ENCODE measurements at places on chromosomes 6 and 20. TPM values are rescaled to one million over a fixed set of nuclear protein-coding genes. Genes with fewer than 3 reads are reported as not detected.

GHRH gene
- not detected for total RNA-seq

DNA sequence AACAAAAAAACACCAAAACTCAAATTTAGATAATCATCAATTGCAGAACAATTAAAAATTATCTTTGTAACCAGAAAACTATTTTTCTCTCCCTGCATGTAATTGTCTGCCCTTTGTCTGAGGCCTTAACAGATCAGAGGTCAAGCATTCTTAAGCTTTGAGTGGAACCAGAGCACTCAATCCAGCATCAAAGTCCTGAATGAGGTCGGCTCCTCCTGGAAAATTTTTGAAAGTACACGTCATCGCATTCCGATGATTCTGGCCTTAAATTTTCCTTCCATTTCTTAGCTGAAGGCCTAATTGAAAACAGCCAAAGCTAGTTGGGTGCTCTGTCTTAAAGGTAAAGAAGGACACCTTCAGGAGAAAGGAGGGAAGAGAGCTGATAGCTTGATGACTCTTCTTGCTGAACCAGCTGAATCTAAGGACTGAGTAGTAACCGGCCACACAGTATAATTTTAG, 510.2 kb upstream of the SULF2 start:
- H3K27me3 ChIP-seq: peaks cover 4% of the 10 kb centered on the region
- no peak for DNase-seq
- no peaks in the 10 kb centered on the region for H3K4me1 ChIP-seq
- no peak overlapping the region for H3K4me3 ChIP-seq
- H3K27ac ChIP-seq: no peak overlapping the region

DNA sequence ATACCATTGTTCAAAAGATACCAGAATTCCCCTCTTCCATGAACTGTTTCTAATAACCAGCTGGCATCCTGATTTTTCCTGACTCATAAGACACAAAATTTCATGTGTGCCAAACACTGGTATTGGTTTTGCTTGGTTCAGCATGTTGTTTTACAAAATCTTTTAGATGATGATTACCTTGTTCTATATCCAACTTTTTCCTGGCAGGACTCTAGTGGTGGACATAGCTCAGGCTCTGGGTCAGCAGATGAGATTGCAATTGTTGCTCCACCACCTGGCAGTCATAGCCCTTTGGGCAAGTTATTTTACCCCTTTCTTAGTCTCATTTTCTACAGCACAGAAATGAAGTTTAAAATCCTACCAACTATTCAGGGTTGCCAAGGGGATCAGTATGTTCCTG, 6.2 kb downstream of the TRIM38 start:
- no peak overlapping the region for H3K4me3 ChIP-seq
- peaks cover 61% of the 10 kb centered on the region for H3K4me1 ChIP-seq
- H3K27ac ChIP-seq: peak overlapping the region; percentile 36

DNA sequence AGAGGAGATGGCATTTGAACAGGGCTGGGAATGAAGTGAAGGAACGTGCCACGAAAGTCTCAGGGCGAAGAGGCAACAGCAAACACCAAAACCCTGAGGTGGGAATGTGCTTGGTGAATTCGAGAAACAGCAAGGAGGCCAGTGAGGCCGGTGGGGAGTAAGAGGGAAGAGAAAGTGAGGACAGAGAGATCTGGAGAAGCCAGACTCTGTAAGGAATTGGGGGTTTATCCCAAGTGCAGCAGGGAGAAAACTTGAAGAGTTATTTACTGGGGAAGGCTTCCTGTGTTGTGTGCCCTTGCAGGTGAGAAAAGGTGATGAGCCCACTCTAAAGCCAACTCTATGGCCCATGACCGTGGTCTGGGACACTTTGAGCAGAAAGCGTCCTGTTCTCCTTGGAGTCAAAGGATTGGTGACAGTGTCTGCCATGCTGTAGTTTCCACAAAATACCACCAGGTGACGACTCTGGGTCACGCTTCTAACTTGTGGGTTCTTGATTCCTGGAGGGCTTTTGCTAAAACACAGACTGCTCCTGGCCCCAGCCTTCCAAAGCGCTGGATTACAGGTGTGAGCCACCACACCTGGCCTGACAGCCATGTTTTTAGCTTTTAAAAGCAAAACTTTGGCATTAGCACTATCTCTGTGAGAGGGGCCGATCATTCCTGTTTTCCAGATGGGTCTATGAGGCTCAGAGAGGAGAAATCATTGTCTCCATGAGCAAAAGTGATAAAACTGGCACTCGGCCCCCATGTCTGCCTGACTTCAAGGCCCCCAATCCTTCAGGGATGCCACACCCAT, 18.0 kb upstream of the CSNK2A1 start:
- H3K27me3 ChIP-seq: peaks cover 5% of the 10 kb centered on the region
- no peak overlapping the region for H3K27ac ChIP-seq
- H3K4me3 ChIP-seq: no peak overlapping the region
- H3K36me3 ChIP-seq: no peaks in the 10 kb centered on the region
- DNase-seq: peak; percentile 74
- no peaks in the 10 kb centered on the region for H3K4me1 ChIP-seq

SLC44A4 gene
- total RNA-seq: not detected

- peaks cover 1% of the 10 kb centered on the region for H3K27me3 ChIP-seq
- no peak overlapping the region for H3K27ac ChIP-seq
- no peak for DNase-seq
- H3K36me3 ChIP-seq: no peaks in the 10 kb centered on the region
- no peaks in the 10 kb centered on the region for H3K4me1 ChIP-seq
- no peak overlapping the region for H3K4me3 ChIP-seq
Measured at GRCh38 chr6:116866281-116866871, 10.7 kb upstream of the RFX6 start.

GRCh38 chr6:147869201-147869600, 360.7 kb downstream of the SAMD5 start:
- H3K27me3 ChIP-seq: peaks cover 2% of the 10 kb centered on the region
- no peak for DNase-seq
- H3K27ac ChIP-seq: no peak overlapping the region
- no peak overlapping the region for H3K4me3 ChIP-seq

GRCh38 chr6:18359237-18359885, 27.8 kb upstream of the RNF144B start:
- peaks cover 15% of the 10 kb centered on the region for H3K27me3 ChIP-seq
- no peak for DNase-seq
- no peaks in the 10 kb centered on the region for H3K4me1 ChIP-seq
- H3K4me3 ChIP-seq: no peak overlapping the region
- no peak overlapping the region for H3K27ac ChIP-seq

AKAP12 gene
- 3.2 TPM for total RNA-seq

DNA sequence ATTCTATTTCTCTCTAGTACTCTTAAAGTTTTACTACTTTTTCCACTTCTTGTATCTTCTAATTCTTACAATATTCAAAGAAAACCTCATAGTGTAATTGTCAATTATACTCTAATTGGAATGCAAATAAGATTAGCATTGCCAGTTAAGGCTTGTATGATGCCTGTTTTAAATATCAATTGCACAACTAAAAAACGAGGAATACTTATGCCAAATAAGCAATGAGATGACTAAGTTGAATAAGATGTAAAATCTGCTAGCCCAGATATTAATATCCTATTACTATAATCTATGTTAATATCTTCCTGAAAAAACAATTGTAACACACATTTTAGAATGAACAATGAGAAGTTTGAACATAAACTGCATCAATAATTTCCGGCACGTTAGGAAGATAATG, 13.3 kb upstream of the AKAP7 start:
- H3K4me3 ChIP-seq: no peak overlapping the region
- no peak for DNase-seq
- H3K27ac ChIP-seq: no peak overlapping the region

GRCh38 chr6:38172739-38173410, 353.3 kb downstream of the ZFAND3 start:
- H3K36me3 ChIP-seq: no peaks in the 10 kb centered on the region
- H3K4me1 ChIP-seq: no peaks in the 10 kb centered on the region
- no peaks in the 10 kb centered on the region for H3K27me3 ChIP-seq
- no peak overlapping the region for H3K27ac ChIP-seq

GLP1R gene
- total RNA-seq: 0.81 TPM

GRCh38 chr6:10901770-10902169, 14.9 kb downstream of the SYCP2L start:
- no peak overlapping the region for H3K4me3 ChIP-seq
- no peaks in the 10 kb centered on the region for H3K4me1 ChIP-seq
- peaks cover 2% of the 10 kb centered on the region for H3K27me3 ChIP-seq
- no peaks in the 10 kb centered on the region for H3K36me3 ChIP-seq
- no peak overlapping the region for H3K27ac ChIP-seq

PHACTR3 gene
- total RNA-seq: not detected

DNA sequence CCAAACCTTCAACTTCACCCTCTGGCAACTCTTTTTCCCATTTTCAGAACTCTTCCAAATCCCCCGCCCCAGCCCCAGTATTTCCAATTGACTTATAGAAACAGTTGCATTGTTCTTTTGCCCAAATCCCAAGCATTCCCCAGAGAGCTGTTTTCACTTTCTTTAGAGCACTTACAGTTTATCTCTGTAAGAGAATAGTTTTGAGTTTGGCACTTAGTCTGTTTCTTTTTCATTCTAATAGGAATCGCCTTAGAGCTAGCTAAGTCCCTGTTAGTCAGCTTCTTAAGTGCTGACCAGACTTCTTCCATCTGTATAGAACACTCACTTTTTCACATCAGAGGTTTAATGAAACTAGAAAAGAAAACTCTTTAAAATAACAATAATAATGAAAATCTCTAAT, 374.2 kb upstream of the FLRT3 start:
- DNase-seq: no peak
- H3K4me3 ChIP-seq: no peak overlapping the region
- H3K27me3 ChIP-seq: no peaks in the 10 kb centered on the region
- no peaks in the 10 kb centered on the region for H3K36me3 ChIP-seq
- no peak overlapping the region for H3K27ac ChIP-seq

DNA sequence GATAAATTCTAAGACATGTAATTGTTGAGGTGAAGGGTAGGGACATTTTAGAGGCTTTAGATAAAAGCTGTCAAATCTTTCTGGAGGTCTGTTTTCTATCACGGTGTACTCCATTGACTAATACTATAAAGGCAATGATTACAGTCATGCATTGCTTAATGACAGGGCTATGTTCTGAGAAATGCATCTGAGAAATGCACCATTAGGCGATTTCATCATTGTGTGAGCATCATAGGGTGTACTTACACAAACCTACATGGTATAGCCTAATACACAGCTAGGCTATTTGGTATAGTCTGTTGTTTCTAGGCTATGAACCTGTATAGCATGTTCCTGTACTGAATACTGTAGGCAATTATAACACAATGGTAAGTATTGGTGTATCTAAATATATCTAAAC, 71.3 kb upstream of the FYN start:
- no peak for DNase-seq
- H3K4me3 ChIP-seq: no peak overlapping the region
- H3K27ac ChIP-seq: no peak overlapping the region
- no peaks in the 10 kb centered on the region for H3K4me1 ChIP-seq
- no peaks in the 10 kb centered on the region for H3K36me3 ChIP-seq

GRCh38 chr6:37489697-37490336, 9.9 kb downstream of the CCDC167 start:
- peak overlapping the region; percentile 90 for H3K27ac ChIP-seq
- H3K4me1 ChIP-seq: peaks cover 68% of the 10 kb centered on the region
- peak overlapping the region; percentile 17 for H3K4me3 ChIP-seq
- DNase-seq: peak; percentile 55
- peaks cover 15% of the 10 kb centered on the region for H3K36me3 ChIP-seq

- peaks cover 2% of the 10 kb centered on the region for H3K27me3 ChIP-seq
- no peak overlapping the region for H3K27ac ChIP-seq
- no peaks in the 10 kb centered on the region for H3K36me3 ChIP-seq
- peaks cover 4% of the 10 kb centered on the region for H3K4me1 ChIP-seq
- no peak for DNase-seq
- no peak overlapping the region for H3K4me3 ChIP-seq
Measured at GRCh38 chr20:5687884-5688283, 62.3 kb upstream of the SHLD1 start.

GRCh38 chr6:71513036-71513435, 224.4 kb downstream of the OGFRL1 start:
- H3K4me3 ChIP-seq: no peak overlapping the region
- H3K4me1 ChIP-seq: no peaks in the 10 kb centered on the region
- no peak overlapping the region for H3K27ac ChIP-seq

DNA sequence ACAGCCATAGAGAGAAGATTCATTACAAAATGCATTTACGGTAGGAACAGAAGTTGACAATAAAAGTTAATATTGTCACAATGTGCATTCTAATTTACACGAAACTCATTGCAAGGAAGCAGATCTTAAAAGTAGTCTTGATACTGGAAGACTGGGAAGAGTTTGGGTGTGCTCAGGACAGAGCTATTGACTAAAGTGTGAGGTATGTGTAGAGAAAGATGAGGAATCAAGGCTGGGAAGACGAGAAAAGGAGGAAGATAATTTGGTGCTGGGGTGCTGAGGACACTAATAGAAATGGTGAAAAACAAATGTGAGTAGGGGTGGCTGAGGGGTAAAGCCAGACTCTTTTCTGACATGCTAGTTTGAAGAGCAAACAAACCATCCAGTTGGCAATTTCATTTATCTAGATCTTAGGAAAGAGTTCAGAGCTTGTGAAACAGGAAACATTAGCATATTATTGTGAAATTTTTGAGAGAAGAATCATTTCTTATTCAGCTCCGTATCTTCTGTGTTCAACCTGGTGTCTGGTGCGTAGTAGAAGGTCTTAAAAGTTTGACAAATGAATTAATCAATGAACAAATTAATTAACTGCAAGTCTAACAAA, 72.7 kb downstream of the ELOVL4 start:
- H3K4me3 ChIP-seq: no peak overlapping the region
- DNase-seq: no peak
- peaks cover 15% of the 10 kb centered on the region for H3K27me3 ChIP-seq
- H3K4me1 ChIP-seq: peaks cover 7% of the 10 kb centered on the region
- no peaks in the 10 kb centered on the region for H3K36me3 ChIP-seq
- no peak overlapping the region for H3K27ac ChIP-seq

OXT gene
- total RNA-seq: not detected

CMTR1 gene
- total RNA-seq: 50.6 TPM

DNA sequence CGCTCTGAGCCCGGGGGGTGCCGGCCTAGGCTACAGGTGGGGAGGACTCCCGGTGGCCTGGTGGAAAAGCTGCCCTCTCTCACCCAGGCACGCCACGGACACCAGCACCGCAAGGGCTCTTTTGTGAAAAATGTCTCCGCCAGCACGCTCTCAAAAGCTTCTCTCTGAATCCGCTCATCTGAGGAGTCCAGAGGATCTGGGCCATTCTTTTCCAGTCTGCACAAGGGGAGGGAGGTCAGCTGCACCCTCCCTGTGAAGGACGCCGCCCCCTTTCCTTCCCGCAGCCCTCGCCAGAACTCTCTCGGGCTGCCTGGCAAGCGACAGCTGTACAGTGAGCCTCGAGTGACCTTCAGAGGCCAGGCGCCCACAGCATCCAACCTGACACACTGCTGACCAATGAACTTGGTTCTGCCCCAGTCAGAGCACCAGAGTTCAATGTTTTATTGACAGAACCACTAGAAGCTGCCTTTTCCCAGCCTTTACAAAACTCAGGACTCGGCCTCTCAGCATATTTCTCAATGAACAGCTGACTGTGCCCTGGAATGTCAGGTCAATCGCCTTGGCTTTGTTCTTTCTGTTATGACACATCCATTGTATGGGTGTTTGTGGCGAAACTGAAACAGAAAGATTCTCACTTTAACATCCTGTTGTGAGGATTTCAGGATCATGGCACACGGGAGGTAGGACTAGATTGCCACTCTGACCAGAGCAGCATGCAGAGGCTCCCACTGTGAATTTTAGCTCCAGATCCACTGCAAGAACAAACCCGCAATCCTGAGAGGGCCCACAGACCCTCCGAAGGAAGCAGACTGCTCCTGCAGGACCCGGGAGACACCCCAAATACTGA, 26.7 kb downstream of the SERPINB9 start:
- peaks cover 81% of the 10 kb centered on the region for H3K4me1 ChIP-seq
- DNase-seq: peak; percentile 50
- no peaks in the 10 kb centered on the region for H3K27me3 ChIP-seq
- H3K4me3 ChIP-seq: peak overlapping the region; percentile 69
- H3K27ac ChIP-seq: peak overlapping the region; percentile 91

SSTR4 gene
- total RNA-seq: not detected
